AG04450 (cell line): ENCODE measurements at places on chromosomes 1 and 21.

DNA sequence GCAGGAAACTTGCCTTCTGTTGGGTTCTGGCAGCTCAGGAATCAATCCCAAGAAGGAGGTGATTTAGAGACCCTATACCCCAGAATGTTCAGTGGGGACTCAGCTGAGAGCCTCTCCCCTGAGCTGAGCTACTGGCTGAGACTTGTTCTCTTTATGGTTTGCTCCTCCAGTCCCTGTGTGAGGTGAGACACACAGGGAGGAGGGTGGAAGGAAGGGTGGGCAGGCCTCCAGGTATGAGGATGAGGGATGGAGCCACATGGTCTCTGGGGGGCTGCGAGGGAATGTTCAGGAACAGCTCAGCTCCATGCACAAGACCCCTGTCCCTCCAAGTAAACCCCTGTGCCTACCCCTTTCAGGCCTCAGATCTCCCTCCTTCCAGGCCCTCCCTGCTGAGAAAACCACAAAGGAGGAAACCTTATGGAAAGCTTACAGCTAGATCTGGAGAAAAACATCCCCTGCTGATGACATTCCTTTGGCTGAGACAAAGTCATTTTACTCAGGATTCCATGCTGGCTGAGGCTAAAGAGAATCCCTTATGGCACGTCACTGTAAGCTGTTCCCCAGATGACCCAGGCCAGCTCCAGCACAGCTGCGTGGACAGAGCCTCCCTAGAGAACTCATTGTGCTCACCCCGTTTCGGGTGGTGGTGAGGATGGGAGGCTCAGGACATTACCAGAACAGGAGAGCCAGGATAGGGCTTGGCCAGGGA lies 91.5 kb upstream of the IPO9 start:
- DNase-seq, result no peak

GRCh38 chr1:118100686-118101514 lies 84.1 kb downstream of the SPAG17 start:
- DNase-seq, result no peak

DNA sequence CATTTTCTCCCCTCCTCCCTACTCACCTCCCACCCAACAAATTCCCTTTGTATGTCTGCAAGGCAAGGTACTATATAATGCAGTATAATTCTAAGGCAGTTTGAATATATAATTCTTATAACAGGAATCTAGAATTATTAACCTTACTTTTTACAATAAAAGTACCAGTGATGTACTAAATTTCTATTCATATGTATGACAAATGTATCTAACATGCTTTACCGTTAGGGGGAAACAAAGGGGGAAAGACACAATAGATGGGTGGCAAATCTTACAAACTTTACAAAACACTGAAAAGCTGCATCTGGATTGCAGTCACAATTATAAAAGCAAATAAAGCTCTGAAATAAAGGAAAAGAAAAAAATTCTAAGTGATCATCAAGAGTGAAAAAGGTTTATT lies 2.3 kb downstream of the PIK3R3 start:
- no peak for DNase-seq

DNA sequence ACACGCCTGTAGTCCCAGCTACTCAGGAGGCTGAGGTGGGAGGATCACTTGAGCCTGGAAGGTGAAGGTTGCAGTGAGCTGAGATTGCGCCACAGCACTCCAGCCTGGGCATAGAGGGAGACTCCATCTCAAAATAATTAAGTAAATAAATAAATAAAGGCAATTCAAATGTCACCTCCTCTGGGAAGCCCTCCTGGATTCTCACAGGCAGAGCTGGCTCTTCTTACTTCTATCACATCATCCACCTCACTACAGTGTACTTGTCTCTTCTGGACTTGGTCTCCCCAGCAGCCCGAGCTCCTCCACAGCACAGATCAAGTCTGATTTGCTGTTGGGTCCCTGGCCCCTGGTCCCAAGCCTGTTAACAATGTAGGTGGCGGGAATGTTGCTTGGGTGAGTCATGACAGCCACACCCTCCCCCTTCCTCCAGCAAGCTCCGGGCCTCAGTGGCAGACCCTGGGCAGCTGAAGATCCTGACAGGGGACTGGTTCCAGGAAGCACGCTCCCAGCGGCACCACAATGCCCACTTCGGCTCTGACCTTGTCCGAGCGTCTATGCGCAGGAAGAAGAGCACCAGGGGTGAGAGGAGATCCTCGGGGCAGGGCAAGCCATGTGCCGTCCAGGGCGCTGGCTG lies 5.3 kb downstream of the SYTL1 start:
- DNase-seq, result no peak

GRCh38 chr1:172167796-172168596 lies 252.5 kb upstream of the C1orf105 start:
- DNase-seq, result no peak

GRCh38 chr1:12387641-12388040 lies 157.8 kb downstream of the VPS13D start:
- DNase-seq, result no peak

GRCh38 chr1:80054129-80054528 lies 1047.6 kb upstream of the ADGRL4 start:
- DNase-seq, result peak; percentile 41

- no peak for DNase-seq
Measured at GRCh38 chr1:219050086-219050821, 123.4 kb upstream of the LYPLAL1 start.

DNA sequence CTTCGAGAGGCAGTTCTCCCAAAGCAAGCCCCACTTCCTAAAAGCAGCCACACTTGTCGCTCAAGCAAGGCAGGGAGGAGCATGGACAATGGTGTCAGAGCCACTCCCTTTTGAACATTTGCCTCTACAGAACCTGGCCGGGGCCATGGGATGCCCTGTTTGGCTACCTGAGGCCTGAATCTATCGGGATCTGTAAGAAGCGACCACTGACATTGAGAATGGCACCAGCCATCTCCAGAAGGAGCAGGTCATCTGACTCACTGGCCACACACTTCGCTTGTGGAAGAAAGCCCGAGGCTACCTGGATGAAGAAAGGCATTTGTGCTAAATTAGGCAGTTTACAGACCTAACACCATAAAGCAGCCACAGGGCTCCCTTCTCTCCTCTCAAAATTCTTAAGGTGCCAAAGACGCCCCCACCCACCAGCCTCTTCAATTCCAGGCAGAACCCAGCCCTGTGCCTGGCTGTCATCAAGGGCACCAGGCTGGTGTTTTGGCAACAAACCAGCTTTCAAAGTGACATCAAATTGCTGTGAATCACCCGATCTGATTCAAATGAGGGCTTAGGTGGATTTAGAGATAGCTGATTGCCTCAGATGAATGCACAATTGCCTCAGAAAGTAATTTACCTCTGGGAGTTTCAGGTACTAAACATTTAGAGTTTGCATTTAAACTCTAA lies 104.8 kb downstream of the ETS2 start:
- no peak for DNase-seq

DNA sequence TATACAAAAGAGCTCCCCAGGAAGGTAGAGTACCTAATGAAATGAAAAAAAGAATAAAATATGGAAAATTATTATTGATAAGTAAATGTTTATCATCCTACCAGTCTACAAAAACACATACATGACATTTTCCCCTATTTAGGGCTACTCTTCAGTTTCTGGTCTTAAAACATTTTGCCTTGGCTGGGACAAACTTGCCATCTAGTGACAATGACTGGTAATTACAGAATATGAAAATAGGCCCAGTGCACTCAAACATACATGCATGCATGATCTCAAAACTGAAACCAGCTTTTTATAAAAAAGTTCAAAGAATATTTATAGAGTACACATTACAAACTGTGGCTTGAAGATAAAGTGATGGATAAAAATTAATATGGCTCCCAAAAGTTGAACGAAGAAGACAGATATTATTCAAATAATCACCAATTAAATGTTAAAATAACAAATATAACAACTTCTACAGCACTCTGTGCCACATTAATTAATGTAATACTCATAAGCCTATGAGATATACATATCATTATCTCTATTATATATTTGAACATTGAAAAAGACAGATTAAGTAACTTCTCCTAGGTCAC lies 10.5 kb upstream of the RNPC3 start:
- DNase-seq, result no peak

GRCh38 chr1:944341-945325 lies 14.4 kb downstream of the NOC2L start:
- peak; percentile 55 for DNase-seq
